ENCODE measurements at places on chromosomes 7 and 10.
A peak's percentile ranks its signal among the peaks of the same experiment; 100 is the strongest.

DNA sequence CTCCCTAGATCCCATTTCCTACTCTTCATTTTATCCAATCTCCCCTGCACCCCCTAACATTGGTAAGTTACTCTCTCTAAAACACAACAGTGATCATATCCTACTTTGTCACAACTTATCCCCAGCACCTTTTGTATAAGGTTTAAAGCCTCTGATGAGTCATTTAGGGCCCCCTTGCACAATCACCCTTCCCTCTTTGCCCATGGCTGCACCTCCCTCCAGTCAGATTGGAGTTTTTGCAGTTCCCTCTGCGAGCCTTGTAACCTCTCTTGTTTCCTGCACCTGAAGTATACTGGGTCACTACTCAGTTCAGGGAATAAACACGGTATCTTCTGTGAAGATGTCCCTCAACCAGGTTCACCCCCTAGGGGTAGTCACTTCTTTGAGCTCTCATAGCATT lies 55.9 kb upstream of the ADRB1 start:
- no peak for DNase-seq

DNA sequence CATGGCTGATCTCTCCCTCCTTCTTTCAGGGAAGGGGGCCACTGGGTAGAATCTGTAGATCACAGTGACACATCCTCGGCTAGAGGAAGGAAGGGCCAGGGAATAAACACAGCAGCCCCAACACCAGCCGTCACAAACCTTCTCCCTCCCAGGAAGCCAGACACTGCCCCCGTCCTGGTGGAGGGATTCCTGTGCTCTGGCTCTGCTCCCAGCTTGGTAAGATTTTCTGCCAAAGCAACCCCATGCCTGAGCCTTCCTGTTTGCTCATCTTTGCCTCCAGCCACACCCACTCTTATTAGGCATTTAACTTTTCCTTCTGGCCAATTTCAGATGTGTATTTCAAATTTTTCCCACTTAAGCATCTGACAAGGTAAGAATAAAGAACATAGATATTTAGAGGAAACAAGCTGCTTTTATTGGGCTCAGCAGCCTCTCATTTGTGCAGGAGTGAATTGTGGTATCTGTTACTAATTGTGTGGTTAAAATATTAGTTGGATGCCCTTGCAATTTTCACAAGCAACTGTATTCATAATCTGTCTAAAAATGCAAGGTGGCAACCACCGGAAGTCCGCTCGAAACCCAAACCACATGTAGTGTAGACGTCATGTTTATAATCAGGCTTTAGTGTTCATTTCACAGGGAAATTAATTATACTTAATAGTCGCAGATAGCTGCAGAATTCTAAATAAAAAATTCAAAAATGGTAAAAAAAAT lies 13.2 kb upstream of the NPS start:
- no peak for DNase-seq

GRCh38 chr7:120677535-120677934 lies 180.4 kb downstream of the TSPAN12 start:
- DNase-seq, result no peak

- no peak for DNase-seq
Measured at GRCh38 chr10:44439239-44439957, 54.5 kb upstream of the CXCL12 start.

- DNase-seq, result no peak
Measured at GRCh38 chr10:110724937-110725336, 80.8 kb downstream of the RBM20 start.

DNA sequence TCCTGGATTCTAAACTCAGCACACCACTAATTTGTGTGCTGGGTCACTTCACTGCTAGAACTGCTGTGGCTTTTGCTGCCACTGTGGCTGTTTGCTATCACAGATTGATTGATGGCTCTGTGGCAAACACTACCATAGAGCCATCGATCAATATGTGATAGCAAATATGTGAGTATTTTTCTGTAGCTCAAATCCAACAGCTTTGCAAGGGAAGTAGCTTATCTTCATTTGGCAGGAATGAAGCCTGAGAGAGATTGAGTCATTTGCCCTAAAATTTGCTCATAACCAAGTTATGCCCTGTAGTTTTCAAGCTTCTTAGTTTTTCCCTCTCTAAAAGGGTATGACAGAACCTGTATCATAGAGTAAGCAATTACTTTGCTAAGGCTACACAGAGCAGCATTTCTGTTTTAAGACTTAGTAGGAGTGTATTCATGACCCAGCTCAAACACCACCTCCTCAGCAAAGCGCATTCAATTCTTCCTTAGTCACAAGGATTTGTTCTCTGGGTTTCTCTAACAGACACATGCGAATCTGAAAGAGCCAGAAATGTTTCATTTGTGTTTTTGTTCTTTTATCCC lies 43.1 kb downstream of the MINPP1 start:
- DNase-seq, result no peak

DNA sequence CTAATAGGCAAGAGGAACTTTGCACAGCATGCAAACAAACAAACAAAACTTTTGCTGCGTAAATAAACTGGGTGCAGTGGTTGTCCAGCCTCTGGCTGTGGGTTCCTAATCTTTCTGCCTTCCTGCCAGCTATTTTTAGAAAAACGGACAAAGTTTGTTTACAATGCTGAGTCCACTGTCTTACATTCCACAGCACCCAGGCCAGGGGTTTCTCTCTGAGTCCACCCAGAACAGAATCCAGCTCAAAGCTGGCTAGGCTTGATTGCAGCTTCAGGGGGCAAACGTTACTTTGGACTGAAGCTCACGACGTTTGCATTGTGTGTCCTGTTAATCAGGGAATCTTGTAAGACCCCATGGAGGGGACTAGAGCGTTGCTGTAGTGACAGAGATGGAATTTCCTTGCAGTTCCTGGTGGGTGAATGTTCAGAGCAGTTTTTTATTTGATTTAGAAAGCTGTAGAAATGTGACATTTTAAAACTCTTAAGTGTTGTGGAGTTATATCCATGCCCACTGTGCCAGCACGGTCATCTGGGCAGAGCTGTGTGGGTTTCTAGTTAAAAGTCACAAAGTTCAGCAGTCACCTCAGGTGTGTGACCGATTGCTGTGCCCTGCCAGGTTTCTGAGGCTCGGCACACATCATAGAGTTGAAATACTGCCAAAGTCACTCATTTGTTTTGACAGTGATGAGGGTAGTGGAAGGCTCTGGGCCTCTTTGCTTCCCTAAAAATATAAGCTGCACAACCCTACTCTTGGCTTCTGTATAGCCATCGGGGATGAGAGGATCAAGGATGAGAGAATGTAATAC lies 247.0 kb downstream of the STK31 start:
- no peak for DNase-seq

DNA sequence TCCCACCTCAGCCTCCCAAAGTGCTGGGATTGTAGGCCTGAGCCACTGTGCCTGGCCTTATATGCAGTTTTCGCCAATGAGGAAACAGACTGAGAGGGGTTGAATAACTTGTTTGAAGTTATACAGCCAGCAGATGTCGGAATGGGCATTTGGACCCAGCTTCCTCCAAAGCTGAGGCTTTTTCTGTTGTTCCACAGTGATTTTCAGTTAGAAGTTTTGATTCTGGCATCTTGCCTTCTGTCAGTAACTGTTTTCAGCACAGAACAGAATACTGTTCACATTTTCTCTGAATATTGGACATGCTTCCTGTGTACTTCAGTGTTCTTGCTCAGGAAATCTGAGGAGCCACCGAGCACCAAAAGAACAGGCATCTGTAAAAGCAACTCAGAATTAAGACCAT lies 287.2 kb downstream of the CAMK1D start:
- DNase-seq, result no peak

- no peak for DNase-seq
Measured at GRCh38 chr7:28075674-28076358, 104.8 kb downstream of the JAZF1 start.

GRCh38 chr10:6145166-6145987 lies 56.5 kb downstream of the RBM17 start:
- DNase-seq, result no peak

GRCh38 chr7:151847681-151848081 lies 29.2 kb downstream of the PRKAG2 start:
- no peak for DNase-seq

- no peak for DNase-seq
Measured at GRCh38 chr7:24884401-24884800, 95.6 kb downstream of the OSBPL3 start.

DNA sequence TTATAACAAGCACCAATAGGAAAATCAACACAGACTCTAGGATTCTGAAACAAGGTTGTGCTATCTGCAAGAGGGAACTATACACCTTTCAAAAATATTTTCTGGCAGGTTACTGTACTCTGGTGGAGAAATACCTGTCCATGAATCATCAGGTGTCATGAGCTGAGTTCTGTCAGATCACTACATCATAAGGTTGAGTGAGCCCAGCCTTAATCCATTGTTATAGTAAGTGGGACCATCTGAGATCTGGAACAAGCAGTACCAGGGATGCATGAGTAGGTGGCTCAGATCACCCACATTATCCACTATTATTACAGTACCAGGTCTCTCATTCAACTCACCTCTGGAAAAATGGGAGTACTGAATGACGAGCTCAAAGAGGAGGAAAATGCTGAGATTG lies 212.4 kb downstream of the DGKI start:
- DNase-seq, result no peak

DNA sequence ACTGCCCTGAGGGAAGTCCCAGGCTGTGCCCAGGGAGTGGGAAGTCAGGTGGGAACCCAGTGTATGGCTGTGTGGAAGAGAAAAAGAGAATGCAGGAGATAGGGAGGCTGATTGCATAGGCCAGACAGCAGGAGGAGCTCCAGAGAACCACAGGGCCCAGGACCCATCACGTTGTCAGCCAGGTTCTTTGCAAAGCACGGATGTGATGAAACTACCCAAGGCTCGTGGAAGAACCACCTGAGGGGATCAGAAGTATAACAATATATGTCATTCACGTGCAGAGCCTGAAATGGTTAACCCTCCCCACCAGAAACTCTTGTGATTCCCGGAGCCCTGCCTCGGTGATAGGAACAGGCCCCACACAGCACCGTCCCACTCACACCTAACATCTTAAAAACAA lies 83.6 kb downstream of the LARP4B start:
- DNase-seq, result no peak

- peak; percentile 28 for DNase-seq
Measured at GRCh38 chr10:100510533-100511308, 8.9 kb downstream of the SEC31B start.

DNA sequence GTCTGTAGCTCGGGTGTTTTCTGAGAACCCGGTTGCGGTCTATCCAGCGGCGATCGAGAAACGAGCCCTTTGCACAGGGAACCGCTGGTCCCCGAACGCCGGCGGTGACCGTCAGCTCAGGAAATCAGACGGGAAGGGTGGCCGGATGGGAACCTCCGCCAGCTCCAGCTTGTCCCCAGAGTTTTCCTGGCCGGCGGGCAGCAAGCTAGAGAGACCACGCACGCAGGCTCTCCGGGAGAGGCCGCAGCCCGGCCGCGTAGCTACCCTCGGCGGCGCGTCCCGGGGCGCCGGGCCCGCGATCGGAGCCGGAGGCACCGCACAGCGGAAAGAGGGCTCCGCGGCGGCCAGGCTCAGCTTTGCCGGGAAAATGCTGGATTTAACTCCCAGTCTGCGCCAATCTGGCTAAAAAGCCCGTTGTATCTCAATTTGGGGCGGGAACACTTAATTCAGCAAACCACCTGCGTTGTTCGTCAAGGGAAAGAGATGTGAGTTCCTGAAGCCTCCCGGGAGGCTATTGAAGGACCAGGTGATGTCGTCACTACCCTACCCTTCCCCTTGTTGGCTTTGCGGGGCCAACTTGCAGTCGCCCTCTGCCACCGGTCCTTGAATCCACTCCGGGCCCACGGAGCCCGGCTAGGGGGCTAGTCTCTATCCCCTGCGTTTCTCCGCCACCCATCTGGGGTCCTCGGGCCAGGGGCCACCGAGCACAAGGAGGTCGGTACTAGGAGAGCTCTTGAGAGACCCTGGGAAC lies 859 bp upstream of the CH25H start:
- DNase-seq, result peak; percentile 30

GRCh38 chr7:112184455-112184854 lies 21.7 kb downstream of the DOCK4 start:
- no peak for DNase-seq

- no peak for DNase-seq
Measured at GRCh38 chr7:46468753-46469356, 547.8 kb upstream of the IGFBP3 start.

- peak; percentile 45 for DNase-seq
Measured at GRCh38 chr7:20219446-20220292, 2.5 kb upstream of the MACC1 start.

DNA sequence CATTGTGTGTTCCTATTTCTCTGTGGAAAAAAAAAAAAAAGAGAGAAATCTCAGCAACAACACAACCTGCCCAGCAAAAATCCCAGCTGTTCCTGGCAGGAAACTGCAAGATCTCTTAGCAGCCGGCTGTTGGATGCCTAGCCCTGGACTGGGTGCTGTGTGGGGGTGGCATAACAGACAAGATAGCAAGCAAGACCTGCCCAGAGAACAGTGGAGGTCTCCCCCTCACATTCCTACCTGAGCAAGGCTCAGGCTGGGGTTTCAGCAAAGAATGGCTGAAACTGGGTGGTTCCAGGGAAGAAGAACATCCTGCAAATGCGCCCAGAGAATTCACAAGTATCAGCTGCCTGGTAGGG lies 248.8 kb upstream of the ZMIZ1 start:
- no peak for DNase-seq

DNA sequence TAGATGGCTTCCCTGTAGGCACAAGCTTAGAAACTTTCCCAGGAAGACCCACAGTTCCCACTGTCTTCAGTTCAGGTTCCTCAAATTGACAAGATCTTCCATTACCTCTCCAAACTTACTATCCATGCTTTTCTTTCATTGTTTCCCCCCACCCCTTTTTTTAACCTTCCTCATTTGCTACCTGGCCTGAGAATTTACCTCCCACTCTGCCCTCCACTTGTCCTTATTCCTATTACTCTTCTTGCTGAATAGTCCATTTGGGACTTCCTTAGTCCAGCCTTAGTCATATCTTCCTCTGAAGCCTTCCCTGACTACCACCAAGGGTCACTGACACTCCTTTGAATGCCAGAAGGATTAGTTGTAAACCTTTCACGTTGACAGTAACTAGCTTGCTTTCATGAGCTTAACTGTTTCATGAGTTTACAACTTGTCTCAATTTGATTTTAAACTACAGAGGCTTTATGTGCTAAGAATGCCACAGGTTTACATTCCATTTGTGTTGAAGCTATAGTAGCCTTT lies 1.2 kb upstream of the CALU start:
- DNase-seq, result no peak

- DNase-seq, result no peak
Measured at GRCh38 chr10:123518765-123519164, 147.4 kb upstream of the GPR26 start.

DNA sequence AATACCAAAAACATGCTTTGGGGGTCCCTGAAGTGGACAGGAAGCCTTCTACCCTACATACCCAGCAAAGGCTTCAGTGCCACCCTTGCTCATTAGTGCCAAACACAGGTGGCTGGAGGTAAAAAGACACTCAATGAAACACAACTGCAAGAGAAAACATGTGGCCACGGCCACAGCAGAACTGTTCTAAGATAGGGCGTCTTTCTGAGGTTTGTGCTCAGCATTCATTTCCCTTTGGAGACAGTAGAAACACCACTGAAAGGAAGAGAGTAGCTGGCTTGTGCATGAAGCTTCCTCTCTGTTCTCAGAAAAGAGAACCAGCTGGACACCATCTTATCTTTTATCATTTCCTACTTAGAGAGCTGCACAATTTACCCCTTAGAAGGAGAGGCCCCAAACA lies 143.0 kb downstream of the PLXNA4 start:
- no peak for DNase-seq

- DNase-seq, result no peak
Measured at GRCh38 chr7:121498816-121499215, 102.7 kb upstream of the FAM3C start.
